CD4-positive, alpha-beta T cell treated with Interleukin-12 subunit alpha and Interleukin-12 subunit beta, for 1 hour (primary cell): ENCODE measurements at places on chromosomes 6 and 20.

DNA sequence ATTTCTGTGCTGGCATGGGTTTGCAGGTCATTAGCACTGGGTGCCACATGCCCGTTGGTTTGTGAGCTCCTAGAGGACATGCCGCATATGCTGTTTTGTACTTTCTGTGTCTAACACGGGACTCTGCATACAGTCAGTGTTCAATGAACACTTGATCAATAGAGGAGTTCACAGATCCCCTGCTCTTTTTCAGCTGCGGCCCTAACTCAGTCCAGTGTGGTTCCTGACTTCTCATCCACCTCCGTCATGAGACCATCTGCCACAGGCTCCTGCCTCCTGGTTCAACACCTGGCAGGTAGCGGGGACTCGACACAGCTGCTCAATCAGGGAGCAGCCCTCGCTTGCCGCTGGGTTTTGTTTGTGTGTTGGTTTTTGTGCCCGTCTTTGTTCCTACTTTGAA, 13.8 kb upstream of the BMP7 start:
- no peak for DNase-seq

- no peak for DNase-seq
Observed at GRCh38 chr20:32263398-32263954, 14.0 kb upstream of the KIF3B start.

- no peak for DNase-seq
Observed at GRCh38 chr6:168886964-168887363, 366.7 kb downstream of the THBS2 start.

GRCh38 chr6:75546381-75546780, 52.8 kb upstream of the FILIP1 start:
- DNase-seq = no peak

DNA sequence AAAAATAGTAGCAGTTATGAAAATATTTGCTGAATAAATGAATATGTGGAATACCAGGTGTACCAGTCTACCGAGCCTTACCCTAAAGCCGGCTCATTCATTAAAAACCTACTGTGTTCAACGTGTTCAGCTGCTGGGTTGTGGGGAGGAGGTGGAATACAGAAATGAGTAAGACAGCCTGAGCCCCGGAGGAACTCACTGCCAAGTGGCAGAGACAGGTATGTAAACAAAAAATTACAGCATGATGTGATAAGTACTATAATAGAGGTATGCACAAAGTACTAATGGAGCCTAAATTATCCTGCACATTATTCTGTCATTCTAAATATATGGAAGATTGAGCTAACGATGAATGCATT, 6.8 kb upstream of the ADTRP start:
- peak; percentile 22 for DNase-seq

DNA sequence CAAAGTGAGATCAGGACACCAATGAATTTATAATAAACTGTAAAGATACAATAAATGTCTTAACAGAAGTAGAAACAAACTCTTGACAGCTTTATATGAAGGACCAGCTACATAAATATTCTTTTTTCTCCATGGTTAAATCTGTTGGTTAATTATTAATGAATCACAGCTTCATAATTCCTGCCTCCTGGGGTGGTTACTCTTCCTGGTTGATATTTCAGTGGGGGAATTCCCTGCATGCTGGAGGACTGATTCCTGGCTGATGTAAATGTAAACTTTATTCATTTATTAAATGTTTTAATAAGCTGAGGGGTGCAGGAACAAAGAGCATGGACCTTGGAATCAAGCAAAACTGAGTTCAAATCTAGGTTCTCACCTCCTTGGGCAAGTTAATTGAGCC, 16.2 kb upstream of the RCAN2 start:
- no peak for DNase-seq

- DNase-seq = no peak
Observed at GRCh38 chr20:32906200-32906599, 47.5 kb downstream of the EFCAB8 start.

GRCh38 chr6:123529058-123529457, 107.7 kb downstream of the TRDN start:
- no peak for DNase-seq

DNA sequence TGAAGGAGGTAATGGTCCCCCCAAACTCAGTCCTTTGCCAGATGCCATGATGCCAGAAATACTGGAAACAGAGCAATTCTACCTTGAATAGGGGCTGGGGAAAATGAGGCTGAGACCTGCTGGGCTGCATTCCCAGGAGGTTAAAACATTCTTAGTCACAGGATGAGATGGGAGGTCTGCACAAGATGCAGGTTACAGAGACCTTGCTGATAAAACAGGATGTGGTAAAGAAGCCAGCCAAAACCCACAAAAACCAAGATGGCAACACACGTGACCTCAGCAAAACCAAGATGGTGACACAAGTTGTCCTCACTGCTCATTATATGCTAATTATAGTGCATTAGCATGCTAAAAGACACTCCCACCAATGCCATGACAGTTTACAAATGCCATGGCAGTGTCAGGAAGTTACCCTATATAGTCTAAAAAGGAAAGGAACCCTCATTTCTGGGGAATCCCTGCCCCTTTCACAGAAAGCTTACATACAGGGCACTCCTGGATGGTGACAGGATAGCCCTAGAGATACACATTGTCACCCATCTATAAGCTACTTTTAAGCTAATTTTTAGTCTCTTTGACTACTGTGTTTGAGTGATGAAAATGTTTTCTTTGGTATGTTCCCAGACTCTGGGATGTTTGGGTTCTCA, 979.7 kb downstream of the TBC1D32 start:
- DNase-seq = no peak

DNA sequence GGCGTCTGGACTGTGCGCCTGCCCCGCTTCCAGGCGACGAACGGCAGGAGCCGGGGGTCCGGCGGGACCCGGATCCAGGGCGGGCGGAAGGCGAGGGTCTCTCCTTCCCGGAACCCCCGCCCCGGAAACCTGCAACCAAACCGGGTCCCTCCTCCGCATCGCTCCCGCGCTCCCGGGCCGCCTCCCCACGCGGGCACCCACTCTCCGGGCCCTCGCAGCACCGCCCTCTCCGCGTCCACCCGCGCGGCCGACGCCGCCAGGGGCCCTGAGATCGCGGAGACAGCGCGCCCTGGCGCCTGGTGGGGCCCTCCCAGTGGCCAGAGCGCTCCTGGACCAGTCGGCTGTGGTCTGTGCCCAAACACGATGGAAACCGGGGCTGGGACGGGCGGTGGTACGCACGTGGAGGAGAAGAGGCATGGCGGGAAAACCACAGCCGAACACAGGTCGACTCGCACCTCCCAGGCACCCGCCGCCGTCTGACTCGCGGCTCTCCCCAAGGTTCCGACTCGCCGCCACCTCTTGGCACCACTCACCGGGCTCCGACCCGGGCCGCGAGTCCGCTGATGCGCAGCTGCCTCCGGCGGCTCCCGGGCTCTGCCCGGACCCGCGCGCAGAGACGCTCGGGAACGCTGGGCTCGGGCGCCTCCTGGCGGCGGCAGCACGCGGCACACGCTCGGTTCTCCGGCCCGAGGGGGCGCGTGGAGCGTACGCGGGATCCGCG, 7.9 kb downstream of the NKX2-2 start:
- DNase-seq = peak; percentile 69

DNA sequence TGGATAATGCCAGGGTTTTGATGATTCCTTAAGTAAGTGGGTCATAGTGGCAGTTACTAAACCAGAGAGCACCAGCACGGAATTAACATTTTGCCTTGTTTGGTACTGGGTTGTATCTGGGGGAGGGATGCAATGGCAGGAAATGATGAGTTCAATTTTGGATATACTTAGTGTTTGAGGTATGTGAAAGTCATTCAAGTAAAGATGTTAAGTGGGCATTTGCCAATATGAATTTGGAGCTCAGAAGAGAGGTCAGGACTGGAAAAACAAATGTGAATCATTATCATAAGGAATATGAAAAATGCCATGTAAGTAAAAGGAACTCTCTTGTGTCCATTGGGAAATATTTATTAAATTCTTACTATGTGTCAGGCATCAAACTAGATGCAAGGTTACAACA, 6.2 kb downstream of the PXT1 start:
- no peak for DNase-seq

GRCh38 chr6:470051-470900, 78.7 kb downstream of the IRF4 start:
- DNase-seq = no peak

- DNase-seq = no peak
Observed at GRCh38 chr20:59775687-59776055, 157.8 kb downstream of the SYCP2 start.

GRCh38 chr6:131949909-131950766, 1.0 kb downstream of the CCN2 start:
- DNase-seq = no peak

DNA sequence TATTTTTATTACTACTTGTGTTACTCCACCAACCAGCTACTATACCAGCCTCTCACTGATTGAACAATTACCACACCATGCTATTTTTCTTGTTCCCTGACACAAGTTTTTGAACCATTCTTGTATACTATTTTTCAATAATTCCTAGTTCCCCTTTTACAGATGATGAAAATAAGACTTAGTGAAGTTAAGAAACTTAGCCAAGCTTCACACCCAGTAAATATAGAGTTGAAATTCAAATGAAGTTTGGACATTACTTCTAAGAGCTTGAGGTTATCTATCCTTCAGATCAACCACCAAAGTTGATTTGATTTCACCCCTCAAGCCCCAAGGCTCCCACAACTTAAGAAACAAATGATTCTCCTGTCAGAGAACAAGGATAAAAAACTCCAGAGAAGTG, 13.1 kb upstream of the BCAS1 start:
- no peak for DNase-seq

DNA sequence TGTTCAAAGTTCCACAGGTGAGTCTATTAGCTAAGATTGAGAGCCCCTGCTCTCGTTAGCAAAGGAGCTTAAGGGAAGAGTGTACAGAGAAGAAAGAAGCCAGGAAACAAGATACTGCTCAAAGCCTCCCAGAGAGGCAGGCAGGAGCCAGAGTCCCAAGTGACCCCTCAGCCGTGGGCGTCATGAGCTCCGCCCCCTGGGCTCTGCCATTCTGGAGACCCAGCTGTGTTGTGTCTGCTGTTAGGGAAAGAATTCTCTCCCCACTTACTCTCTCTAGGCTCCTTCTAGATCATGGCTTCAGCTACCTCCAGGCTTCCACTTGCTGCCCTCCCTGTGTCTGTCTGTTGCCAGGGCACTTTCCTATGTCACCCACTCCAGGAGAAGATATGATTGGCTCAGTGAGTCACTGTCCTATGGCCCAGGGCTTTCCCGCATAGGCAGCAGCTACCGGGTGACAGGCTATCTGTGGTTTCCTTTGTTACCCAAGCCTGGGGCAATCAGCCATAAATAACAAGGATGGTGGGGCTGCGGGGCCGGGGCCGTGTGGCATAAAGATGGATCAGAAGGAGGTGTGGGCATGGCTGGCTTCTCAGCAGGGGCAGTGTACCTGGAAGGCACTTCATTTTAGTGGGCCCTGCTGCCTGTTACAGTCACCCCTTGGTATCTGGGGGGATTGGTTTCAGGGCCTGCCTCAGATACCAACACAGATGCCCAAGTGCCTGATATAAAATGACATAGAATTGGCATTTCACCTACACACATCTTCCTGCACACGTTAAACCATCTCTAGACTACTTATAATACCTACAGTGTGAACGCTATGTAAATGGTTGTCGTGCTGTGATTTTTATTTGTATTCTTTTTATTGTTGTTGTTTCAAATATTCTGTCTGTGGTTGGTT, 118.9 kb downstream of the ARMC2 start:
- peak; percentile 32 for DNase-seq

DNA sequence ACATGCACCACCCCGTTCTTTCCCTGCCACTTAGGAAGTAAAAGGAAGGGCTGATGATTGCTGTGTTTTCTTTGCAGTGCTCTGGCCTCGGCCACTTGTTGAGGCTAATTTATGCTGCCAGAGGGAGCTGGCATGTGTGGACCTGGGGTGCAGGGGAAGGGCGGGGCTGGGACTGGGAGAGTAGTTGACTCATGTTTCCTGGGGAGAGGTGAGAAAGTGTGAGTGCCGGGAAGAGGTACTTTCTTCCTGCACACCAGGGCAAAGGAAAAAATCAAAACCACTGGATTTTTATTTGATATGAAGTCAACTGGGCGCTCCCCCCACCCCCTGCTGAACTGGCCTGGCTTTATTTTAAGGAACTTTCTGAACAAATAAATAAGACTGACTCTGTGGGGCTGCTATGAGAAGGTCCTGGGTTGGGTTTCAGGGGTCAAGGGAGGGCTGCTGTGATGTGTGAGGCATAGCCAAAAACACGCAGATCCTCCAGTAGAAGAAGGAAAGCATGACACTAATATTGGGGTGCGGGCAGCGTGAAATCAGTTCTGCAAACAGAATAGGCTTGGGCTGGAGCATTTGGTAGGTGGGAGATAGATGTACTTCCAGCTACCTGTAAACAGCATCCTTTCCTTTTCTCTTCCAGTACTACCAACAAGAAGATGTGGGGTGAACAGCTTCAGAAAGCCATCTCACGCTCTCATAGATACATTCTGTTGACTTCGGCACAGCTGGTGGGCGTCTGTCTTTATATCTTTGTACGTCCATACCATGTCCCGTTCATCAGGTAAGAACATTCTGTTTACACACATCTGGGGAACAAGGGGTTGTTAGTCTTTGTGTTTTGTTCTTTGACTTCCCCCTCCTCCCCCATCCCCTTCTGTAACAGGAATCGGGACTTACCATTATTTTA, 87.5 kb downstream of the SYNJ2 start:
- DNase-seq = no peak

DNA sequence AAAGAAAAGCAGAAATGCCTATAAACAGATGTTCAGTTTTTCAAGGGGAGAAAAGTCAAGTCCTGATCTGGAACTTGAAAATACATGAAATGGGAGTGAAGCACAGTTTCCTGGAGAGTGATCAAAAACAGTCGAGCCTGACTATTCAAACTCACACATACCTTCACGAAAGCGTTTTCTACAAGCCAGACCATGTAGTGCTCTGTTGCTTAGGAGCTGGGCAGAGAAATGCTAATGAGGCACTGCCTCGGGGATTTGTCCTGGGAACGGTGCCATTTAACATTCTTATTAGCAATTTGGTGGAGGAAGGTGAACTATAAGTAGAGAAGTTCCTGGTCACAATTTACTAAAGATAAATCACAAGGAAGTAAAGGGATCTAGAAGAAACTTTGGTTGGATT, 5.9 kb downstream of the NHSL1 start:
- DNase-seq = no peak

- DNase-seq = no peak
Observed at GRCh38 chr20:23060629-23061028, 11.2 kb upstream of the THBD start.

DNA sequence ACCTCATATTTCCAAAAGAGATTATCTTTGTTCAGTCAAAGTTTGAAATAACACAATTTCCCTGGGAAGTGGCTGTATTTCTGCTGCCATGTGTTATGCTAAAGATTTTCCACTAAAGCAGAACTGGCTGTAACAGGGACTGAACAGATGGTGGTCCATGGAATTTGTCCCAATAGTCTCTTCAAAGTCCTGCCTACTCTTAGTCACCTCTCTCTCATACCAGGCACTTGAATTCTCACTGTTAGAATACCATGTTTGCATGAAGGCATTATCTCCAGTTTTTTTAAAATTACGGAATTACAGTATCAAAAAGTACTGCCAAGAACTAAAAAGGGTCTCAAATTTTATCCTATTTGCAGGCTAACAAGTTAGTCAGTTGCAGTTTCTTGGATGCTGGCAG, 105.0 kb upstream of the HDDC2 start:
- DNase-seq = no peak
